ENCODE measurements at places on chromosomes 7 and 10.

DNA sequence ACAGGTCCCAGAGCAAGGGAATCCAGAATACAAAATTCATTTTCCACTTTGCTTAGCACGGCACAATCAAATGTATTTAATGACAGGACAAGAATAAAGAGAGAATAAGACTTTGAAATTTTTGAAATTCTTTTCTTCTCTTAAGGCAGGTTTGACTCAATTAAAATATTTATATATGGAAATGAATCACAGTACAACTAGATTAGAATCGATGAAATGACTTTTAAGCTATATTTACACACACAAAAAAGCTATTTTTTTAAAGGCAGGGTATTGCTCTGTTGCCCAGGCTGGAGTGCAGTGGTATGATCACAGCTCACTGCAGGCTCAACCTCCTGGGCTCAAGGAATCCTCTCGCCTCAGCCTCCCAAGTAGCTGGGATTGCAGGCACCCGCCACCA is 265.4 kb upstream of the SLC26A5 start:
- DNase-seq: no peak

DNA sequence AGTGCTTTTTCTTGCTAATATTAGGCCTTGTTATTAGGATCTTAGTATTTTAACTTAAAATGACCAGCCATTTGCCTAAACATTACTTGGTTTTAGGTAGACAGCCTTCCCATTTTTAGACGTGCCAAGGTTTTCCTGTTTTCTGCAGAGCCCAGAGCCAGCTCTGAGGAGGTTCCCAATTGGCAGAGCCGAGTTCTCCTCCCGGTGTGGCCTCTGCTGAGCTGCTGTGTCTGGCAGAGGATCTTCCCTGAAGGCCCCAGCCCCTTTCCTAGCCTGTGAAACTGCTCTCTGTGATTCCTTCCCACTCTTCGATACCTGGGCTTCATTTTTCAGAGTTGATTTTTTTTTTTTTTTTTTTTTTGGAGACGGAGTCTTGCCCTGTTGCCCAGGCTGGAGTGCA is 91.4 kb downstream of the EEPD1 start:
- DNase-seq: no peak

DNA sequence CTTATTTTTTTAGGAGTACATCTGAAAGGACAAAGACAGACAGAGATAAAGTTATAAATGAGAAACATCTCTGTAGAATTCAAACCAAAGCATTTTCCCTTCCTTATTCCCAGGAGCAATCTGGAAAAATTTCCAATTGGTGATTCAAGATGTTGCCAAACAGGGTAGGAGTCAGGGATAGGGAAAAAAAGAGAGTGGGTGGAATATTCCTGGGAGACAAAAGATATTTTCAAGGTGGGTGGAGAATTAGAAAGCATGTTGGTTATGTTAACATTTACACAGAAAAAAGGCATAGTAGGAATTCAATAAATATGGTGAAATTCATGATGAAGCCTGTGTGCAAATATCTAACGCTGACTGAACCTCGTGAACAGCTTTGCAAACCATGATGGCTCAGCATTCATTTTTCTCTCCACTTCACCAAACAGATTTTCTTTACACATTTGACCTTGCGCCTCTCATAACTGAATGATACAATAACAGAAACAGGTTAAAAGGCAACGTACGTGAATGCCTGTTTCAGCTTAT is 25.1 kb downstream of the SLC26A5 start:
- DNase-seq: no peak

- DNase-seq: no peak
These were observed 177.3 kb upstream of the PHYHIPL start for GRCh38 chr10:58998924-58999713.
